ENCODE measurements at places on chromosomes 1 and 21.

GRCh38 chr1:114320586-114320985 lies 166.9 kb upstream of the SYT6 start:
- no peak overlapping the region for H3K27ac ChIP-seq
- no peak for DNase-seq
- H3K4me3 ChIP-seq, result no peak overlapping the region
- no peaks in the 10 kb centered on the region for H3K27me3 ChIP-seq
- no peaks in the 10 kb centered on the region for H3K36me3 ChIP-seq

DNA sequence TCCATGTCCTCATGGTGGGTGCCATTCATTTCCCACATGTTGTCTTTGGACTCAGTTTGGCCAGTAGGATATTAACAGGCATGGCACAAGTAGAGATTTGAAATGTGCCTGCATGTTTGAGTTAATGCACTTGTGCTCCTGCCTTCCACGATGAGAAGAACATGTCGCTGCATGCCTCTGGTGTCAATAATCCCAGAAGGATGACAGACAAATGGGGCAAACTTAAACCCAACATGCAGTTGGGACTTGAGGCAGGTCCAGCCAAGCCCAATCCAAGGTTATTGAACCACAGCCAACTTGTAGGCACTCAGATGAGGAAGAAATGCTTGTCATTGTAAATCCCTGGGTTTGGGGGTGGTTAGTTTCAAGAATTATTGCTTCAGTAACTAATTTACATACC lies 174.6 kb downstream of the TRIM33 start:
- no peak overlapping the region for H3K4me3 ChIP-seq
- H3K27me3 ChIP-seq, result no peaks in the 10 kb centered on the region
- H3K36me3 ChIP-seq, result no peaks in the 10 kb centered on the region
- no peak overlapping the region for H3K27ac ChIP-seq
- DNase-seq, result no peak

- H3K4me3 ChIP-seq, result no peak overlapping the region
- H3K4me1 ChIP-seq, result no peaks in the 10 kb centered on the region
- H3K36me3 ChIP-seq, result no peaks in the 10 kb centered on the region
- no peak overlapping the region for H3K27ac ChIP-seq
- DNase-seq, result no peak
These were observed 125.0 kb upstream of the KCNK2 start for GRCh38 chr1:214957330-214958137.

DNA sequence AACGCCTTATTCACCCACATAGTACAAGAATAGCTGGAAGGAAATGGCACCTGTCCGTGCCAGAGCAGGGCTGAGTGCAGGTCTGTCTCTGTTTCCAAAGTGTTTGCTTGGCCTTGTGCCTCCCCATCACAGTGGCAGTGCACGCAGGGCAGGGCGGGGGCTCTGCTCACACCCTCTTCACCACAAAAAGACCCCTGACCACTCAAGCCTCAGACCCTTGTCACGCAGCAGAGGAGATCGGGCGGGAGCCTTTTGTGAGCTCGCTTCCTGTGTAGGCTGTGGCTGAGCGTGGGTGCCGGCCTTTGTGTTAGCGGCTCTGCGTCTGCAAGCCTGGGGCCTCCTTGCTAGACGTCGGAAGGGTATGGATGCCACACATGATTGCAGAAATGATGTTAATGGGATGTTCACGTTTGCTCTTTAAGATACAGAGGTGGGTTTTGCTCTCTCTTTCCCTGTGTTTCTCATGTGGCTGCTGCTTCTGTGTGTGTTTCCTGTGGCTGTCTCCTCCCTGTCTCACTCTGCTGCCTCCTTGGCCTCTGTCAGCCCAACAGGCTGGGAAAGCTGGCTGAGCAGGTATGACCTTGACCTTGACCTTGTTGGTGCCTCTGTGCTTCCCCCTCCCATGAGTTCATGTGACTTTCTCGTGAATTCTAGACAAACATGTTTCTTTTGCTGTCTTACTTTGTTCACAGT lies 45.4 kb downstream of the S100B start:
- H3K27ac ChIP-seq, result peak overlapping the region; percentile 36
- peaks cover 35% of the 10 kb centered on the region for H3K36me3 ChIP-seq
- no peaks in the 10 kb centered on the region for H3K4me1 ChIP-seq
- H3K4me3 ChIP-seq, result no peak overlapping the region
- no peak for DNase-seq

DNA sequence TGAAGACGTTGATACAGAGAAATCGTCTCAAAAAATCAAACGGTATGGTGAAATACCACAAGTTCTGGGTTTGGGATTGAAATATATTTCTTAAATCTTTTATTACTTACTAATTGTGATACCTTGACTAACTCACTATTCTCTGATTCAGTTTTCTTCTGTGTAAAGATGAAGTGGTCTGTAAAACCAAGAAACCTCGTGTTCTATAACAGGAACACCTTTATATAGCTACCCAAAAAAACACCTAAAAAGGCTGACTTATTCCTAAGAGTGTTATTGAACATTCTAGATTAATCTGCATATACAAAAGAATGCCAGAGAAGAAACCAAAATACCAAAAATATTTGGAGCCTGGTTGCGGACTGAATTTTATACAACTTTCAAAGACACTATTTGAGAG lies 721 bp downstream of the LRRIQ3 start:
- H3K4me1 ChIP-seq, result peaks cover 9% of the 10 kb centered on the region
- no peak for DNase-seq
- peak overlapping the region; percentile 85 for H3K27ac ChIP-seq
- no peaks in the 10 kb centered on the region for H3K27me3 ChIP-seq
- H3K4me3 ChIP-seq, result peak overlapping the region; percentile 66

GRCh38 chr1:58006421-58007046 lies 540.0 kb downstream of the OMA1 start:
- H3K4me3 ChIP-seq, result no peak overlapping the region
- no peaks in the 10 kb centered on the region for H3K36me3 ChIP-seq

Measured in transverse colon (tissue), 4 donors.